ENCODE measurements at places on chromosomes 7 and 10.

DNA sequence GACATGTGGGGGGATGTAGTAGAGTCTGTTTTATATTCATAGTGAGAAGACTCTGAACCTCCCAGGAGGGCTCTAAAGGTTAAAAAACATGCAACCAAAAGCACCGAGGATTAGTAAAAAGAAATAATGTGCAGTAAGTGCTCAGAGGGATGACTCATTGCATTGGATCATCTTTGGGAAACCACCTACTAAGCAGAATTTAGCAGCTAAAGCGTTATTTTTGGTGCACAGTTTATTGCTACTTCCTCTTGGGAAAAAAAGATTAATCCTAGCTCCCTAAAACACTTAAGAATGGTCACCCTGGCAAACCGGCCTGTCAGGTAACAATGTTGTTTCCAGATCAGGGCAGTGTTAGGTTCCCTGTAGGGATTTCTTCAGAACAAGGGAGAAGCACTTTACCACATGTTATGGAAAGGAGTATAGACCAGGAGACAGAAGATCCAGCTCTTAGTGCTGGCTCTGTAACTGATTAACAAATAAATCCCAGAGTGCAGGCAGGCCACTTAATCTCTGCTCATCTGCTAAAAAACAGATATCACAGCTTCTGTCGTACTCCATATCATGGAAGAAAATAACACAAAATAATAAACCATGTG lies 44.8 kb upstream of the FAM133B start:
- peak; percentile 70 for DNase-seq

GRCh38 chr7:5780801-5781496 lies 514 bp downstream of the RNF216 start:
- peak; percentile 14 for DNase-seq

- no peak for DNase-seq
Observed at GRCh38 chr7:18740579-18740988, 245.0 kb downstream of the HDAC9 start.

GRCh38 chr7:89998554-89998953 lies 155.7 kb upstream of the STEAP1 start:
- no peak for DNase-seq

- DNase-seq = peak; percentile 9
Observed at GRCh38 chr7:155814316-155815276, 2.3 kb upstream of the SHH start.

All from NCI-H226 (cell line).